ENCODE measurements at places on chromosomes 1 and 21.

DNA sequence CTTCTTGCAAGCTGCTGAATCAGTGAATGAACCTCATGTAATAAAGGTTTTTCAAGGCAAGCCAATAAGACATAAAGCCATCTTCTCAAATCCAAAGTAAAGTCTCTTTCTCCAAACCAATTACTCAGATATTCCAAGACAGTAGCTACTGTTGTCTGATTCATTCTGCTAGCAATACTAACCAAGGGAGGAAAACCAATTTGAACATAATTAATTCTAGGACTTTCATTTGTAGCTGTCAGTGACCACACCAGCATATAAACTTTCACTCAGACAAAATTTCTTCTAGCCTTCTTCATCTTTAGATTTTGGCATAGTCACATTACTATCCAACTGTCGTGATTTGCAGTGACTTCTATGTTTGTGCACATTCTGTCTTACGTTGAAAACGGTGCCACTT, 10.5 kb upstream of the INTS3 start:
- no peak for DNase-seq

DNA sequence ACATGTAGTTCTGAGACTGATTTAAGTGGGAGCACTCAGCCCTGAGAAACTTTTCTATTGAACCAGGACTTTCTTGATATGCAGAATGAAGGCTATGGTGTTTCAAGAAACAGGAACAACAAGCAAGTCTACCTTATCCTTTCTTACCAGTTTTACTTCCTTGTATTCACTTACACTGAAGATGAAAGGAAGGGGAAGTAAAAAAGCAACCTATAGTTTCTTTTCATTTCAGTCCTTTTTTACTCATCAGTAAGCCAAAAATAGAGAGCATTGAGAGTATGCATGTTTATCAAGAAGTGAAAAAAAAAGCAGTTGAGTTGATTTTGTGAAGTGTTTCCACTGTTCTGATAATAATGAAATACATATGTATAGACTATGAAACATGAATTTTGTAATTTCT, 1010.3 kb downstream of the AMY1C start:
- no peak for DNase-seq

DNA sequence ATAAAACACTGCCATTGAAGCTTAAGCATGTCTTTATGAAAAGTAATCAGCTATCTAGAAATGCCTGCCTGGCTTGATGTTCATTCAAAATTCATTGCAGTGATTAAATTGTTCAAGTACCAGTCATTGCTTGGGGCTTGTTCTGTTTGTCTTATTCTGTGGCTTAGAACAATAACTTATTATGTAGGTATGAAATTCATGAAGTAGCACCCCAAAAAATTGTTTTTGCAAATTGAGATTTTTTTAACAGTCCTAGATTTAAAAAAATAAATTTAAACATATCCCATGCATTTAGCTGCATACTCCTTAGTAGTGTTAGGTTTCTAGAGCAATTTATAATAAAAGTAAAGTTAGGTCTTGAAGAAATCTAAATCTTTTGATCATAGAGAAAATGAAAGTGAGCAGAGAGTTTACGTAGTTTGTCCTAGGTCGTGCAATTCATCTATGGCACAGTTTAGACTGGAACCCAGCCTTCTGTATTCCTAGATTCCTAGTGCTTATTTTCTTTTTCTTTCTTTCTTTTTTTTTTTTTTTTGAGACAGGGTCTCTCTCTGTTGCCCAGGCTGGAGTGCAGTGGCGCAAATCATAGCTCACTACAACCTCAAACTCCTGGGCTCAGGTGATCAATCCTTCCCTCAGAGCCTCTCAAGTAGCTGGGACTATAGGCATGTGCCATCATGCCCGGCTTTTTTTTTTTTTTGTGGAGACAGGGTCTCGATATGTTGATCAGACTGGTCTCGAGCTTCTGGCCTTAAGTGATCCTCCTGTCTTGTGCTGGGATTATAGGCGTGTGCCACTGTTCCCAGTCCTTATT, 9.3 kb downstream of the MIER1 start:
- DNase-seq, result no peak

DNA sequence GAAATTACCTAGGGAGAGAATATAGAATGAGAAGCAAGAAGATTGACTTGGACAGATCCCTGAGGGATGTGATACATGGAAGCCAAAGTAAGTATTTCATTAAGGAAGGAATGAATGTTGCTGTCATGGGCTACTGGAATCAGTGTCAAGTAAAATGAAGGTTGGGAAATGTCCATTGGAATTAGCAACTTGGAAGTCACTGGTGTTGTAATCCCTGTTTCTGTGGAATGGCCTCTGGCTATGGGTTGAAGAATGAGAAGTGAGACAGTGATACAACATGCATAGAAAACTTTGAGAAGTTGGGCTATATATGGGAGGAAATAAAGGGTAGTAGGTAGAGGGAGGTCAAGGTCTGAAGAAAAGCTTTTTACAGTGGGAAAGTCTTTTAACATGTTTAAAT, 54.7 kb downstream of the CCDC18 start:
- no peak for DNase-seq

DNA sequence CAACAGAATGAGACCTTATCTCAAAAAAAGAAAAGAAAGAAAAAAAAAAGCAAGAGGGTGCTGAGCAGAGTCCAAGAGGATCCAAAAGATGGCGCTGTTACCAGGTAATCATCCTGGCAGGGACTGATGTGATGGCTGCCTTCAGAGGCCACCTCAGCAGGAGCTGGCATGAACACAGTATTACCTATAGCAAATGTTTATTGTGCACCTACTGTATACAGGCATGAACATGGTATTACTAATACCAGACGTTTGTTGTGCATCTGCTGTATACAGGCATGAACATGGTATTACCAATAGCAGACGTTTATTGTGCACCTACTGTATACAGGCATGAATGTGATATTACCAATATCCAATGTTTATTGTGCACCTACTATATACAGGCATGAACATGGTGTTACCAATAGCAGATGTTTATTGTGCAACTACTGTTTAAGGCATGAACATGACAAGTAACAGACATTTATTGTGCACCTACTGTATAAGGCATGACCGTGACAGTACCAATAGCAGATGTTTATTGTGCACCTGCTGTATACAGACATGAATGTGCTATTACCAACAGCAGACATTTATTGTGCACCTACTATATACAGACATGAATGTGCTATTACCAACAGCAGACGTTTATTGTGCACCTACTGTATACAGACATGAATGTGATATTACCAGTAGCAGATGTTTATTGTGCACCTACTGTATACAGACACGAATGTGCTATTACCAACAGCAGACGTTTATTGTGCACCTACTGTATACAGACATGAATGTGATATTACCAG, 115.1 kb upstream of the TMEM51 start:
- no peak for DNase-seq

DNA sequence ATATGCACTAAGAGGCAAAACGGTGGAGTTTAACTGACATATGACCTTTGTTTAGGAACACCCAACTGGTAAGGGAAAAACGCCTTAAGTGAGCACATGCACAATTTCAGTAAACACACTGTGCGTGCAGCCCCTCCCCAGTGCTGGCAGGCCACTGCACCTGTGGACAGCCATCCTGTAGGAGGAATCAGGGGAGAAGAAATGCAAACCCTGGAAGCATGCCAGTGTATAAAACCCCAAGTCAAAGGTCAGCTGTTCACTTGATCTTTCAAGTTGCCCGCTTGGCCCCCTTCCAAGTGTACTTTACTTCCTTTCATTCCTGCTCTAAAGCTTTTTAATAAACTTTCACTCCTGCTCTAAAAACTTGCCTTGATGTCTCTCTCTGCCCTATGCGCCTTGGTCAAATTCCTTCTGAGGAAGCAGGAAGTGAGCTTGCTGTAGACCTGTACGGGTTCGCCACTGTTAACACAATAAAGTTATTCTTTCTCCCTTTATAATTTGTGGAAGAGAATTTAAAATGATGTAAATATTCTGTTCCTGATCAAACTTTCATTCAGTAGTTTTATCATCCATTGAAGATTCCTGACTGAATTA, 31.8 kb downstream of the USP25 start:
- no peak for DNase-seq

- no peak for DNase-seq
These were observed 4.9 kb upstream of the ATP2B4 start for GRCh38 chr1:203621559-203622262.
